ENCODE measurements at places on chromosomes 13 and 19.

DNA sequence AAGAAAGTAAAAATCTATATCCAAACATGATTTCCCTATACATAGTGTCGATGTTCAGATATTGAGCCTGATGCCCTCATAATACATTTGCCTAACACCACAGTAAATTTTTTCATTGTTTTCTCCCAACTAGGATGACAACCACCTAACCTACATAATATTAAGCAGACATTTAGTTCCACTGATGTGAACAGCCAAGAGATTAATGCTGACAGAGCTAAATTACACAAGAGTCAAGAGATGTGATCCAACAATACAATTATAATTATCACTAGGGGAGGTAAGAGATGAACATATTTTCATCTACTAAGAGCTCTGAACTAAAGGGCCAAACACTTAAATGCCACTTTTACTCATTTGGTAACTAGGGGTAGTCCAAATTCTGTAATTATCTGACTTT is 145.9 kb downstream of the DACH1 start:
- DNase-seq: no peak

DNA sequence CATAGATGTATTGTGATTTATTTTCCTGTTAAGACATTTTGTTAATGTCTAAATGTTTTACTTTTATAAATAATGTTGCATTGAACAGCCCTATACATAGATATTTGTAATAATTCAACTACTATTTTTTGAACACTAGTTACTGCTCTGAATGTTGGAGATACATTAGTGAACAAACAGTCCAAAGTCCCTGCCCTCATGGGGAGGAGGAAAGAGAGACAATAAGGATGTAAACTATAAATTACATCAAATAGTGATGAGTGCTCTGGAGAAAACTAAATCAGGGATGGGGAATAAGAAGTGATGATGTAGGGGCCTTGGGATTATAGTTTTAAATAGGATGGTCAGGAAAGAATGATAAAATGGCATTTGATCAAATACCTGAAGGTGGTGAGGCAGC is 12.3 kb upstream of the INTS6 start:
- no peak for DNase-seq

DNA sequence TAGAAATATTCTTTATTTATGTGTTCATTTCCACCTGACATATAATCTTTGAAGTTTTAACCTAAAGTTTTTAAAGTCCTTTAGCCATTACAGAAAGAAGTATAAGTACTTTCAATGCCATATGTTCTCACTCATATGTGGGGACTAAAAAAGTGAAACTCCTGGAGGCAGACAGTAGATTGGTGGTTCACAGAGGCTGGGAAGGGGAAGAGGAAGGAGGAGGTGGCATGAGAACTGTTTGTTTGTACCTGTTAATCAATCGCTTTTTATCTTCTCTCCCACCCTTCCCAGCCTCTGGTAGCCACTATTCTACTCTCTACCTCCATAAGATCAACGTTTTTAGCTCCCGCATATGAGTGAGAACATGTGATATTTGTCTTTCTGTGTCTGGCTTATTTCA is 131.1 kb downstream of the MYO16 start:
- DNase-seq: no peak

DNA sequence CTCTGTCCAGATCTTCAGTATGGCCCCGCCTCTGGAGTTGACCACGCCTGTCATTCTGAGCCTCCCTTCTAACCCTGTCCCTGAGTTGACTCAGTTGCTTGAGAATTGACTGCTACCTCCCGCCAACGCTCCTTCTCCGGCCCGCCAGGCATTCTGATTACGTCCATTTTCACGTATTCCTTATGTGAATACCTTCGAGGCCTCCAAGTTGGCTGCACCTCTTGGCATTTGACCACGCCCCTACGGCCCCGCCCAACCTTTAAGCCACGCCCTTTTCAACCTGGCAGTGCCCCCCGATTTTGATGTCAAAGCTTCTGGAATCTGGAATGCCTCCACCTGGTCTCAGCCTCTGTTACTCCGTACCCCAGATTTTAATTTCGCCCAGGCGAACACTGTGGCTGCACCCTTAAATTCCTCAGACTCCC is 1.7 kb upstream of the EML2 start:
- no peak for DNase-seq

DNA sequence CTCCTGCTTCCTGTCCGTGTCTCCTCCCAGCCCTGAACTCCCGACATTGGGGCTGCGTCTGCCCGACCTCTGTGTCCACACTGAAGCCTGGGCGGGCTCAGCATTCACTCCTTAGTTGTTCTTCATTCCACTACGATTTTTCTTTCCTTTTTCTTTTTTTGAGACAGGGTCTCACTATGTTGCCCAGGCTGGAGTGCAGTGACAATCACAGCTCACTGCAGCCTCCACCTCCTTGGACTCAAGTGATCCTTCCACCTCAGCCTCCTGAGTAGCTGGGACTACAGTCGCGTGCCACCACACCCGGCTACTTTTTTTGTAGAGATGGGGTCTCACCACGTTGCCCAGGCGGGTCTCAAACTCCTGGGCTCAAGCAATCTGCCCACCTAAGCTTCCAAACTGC is 23.5 kb upstream of the SIGLEC11 start:
- DNase-seq: no peak

DNA sequence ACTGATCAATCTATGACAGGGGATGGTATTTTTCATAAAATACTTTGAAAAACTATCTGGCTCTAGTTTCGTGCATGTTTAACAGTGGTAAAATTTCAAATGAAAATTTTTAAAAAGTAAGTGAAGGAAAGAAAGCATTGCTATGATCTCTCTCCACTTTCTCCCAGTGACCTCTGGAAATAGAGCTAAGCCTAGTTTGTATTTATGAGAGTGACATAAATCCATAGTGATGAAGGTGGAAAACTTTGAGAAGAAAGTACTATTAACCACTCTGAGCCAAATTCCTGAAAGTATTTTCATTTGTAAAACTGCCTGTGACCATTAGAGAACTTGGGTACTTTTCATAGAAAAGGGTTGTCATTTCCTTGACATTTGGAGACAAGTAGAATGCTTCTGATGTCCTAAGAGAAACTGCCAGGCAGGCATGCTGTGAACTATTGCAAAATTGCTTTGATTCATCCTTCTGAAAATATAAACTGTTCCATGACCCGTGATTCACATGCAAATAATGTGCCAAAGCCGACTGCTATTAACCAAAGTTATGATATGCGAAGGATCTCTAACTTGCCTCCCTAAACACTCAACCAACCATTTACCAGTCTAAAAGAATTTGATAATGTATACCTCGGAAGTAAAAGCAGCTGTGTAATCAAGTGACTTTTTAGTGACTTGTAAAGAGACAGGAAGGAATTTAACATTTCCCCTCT is 133.2 kb downstream of the VWA8 start:
- no peak for DNase-seq

GRCh38 chr19:3162418-3163229 is 15.9 kb upstream of the S1PR4 start:
- no peak for DNase-seq

DNA sequence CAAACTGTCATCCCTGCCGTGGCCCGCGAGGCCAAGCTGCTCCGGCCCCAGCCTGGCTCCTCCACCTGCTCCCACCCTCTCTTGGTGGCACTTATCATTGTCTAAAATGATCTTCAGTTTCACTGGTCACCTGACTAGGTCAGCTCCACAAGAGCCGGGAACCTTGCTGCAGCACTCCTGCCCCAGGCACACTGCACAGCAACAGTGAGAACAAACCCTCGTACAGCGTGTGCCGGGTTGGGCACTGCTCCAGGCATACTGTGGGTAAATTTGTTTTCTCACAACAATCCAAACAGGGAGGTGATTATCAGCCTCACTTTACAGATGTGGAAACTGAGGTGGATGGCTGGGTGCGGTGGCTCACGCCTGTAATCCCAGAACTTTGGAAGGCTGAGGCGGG is 8.9 kb downstream of the DEDD2 start:
- no peak for DNase-seq

DNA sequence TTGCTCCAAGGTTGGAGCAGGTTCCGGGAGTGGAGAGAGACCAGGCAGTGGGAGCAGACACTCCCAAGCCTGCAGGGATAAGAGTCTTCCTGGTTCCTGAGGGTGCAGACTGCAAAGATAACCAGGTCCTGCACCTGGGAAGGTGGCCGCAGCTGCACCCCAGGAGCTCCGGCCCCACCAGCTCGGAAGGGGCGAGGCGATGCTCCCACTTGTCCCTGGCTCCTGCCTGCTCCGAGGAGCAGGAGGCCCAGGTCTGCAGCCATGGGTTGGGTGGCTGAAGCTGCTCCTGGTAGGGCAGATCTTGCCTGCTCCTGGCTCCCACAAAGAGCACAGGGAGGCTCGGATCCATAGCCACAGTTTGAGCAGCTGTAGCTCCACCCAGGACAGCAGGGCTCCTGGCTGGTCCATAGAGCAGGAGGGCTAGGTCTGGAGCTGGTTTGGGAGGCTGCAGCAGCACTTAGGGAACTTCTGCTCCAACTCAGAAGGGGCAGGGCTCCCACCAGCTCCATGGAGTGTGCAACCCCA is 251.6 kb upstream of the GPC6 start:
- no peak for DNase-seq

DNA sequence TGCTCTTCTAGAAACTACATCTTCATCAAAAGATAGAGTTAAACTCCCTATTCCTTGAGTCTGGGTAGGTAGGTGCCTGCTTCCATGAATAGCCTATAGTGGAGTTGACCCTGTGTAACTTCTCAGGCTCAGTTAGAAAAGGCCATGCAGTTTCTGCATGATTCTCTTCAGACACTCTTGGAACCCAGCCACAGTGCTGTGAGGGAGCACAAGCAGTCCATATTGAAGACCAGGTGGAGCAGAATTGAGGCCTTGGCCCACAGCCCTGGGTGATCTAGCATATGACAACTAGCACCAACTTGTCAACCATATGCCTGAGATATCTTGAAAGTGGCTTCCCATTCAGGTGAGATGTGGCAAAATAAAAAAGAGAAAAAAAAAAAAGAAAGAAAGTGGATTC is 10.3 kb upstream of the PAN3 start:
- DNase-seq: no peak

- no peak for DNase-seq
Observed at GRCh38 chr19:6813659-6814058, 41.2 kb downstream of the VAV1 start.

GRCh38 chr13:92221916-92222315 is 823.5 kb downstream of the GPC5 start:
- DNase-seq: no peak

DNA sequence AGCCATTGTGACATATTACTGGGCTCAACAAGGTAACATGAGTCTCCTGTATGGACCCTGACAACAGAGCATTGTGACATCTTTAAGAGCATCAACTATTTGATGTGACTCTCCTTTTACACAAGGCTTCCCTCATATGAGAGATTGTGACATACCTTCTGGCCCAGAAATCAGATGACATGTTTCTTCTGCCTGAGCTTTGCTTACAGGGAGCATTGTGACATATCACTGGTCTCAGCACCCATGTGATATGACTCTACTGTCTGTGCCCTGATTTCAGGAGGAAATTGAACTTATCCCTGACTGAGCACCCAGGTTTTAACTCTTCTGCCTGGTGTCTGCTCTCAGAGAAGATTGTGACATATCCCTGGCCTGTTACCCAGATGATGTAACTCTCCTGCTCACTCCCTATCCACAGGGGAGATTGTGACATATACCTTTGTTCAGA is 15.9 kb upstream of the ZNF681 start:
- no peak for DNase-seq

GRCh38 chr13:39531646-39532045 is 71.3 kb downstream of the LHFPL6 start:
- no peak for DNase-seq

GRCh38 chr13:24763596-24764275 is at the start of gene RNF17:
Gene RNF17 (plus strand): TSS chr13:24764169. CDS start chr13:24764204, 35 bp downstream.
- no peak for DNase-seq

- DNase-seq: no peak
Observed at GRCh38 chr19:800360-801029, 3.2 kb downstream of the PTBP1 start.

GRCh38 chr19:32542477-32543108 is 38.4 kb upstream of the PDCD5 start:
- no peak for DNase-seq

GRCh38 chr13:40191186-40191980 is 475.1 kb downstream of the FOXO1 start:
- DNase-seq: no peak

GRCh38 chr19:34336781-34337271 is 28.2 kb upstream of the GPI start:
- DNase-seq: peak; percentile 46

DNA sequence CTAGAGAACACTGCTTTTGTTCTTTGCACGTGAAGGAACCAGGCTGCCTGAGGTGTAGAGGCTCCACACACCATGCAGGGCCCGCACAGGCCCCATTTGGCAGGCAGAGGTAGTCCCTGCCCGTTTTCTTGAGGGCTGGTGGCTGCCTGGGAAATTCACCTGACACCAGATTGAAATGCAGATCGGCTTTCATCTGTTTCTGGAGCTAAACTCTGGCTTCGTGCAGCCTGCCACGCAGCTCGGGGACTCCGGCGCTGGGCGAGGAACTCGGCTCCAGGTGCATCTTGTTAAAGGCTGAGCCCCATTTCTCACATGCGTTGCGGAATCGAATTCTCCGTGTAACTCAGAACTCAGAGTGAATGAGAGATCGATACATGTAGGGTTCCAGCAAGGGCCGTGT is 37.7 kb downstream of the ATP11A start:
- no peak for DNase-seq

DNA sequence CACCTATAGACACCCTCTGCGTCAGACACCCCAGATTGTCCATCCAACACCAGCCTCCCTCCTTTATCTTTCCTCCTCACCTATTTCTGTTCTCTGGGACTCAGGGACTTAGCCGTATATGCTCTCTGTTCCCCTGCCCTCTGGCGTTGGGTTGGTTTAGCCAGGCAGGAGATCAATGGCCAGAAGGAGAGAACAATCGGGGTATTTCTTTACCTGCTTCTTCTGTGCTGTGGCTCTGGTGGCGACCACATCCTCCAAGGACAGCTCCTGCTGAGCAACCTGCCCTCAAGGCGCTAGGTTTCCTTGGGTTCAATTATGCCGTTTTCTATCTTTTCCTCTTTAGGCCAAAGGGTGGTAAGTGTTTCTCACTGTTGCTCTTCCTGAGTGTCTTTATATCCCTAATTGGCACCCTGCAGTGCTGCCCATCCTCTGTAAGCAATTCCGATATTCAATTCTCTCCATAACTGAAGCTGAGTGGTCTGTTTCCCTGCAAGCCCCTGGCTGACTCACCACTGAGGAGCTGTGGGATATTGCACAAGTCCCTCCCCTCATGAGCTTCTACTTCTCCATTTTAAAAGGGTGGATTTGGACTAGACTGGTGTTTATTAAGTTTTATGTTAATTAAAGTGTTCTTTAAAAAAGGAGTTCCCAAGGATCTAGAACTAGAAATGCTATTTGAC is 63.7 kb upstream of the TMTC4 start:
- DNase-seq: no peak

- no peak for DNase-seq
Observed at GRCh38 chr13:27442797-27443196, 7.6 kb downstream of the MTIF3 start.

DNA sequence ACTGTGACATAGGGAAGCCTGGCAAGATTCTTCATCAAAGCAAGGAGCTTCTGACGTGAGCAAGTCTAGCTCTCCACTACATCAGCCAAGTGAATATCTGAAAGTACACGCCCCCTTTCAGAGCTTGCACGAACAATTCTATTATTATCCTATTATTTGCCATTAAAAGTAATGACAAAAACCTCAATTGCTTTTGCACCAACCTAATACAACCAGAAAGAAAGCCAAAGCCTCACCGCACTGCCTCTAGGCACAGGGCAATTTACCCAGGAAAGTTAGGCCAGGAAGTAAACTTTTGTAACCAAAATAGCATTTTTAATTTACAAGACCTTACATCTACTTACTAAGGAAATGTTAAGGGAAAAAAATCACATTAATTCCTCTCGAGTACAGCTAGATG is 41.2 kb downstream of the LATS2 start:
- DNase-seq: no peak

Data from activated T-cell treated with anti-CD3 and anti-CD28 coated beads for 4 hours (primary cell).